NCI-H1930 (cell line): ENCODE measurements at places on chromosomes 6 and 20.

GRCh38 chr6:26571592-26572296 lies 25.0 kb upstream of the ABT1 start:
- peak; percentile 84 for DNase-seq

GRCh38 chr6:168105813-168106632 lies 27.0 kb upstream of the FRMD1 start:
- DNase-seq = no peak

GRCh38 chr6:157283330-157283898 lies 39.9 kb downstream of the TMEM242 start:
- no peak for DNase-seq

- no peak for DNase-seq
These were observed 3.5 kb downstream of the TFAP2A start for GRCh38 chr6:10411131-10411970.

GRCh38 chr6:142408409-142408808 lies 106.6 kb downstream of the ADGRG6 start:
- no peak for DNase-seq

DNA sequence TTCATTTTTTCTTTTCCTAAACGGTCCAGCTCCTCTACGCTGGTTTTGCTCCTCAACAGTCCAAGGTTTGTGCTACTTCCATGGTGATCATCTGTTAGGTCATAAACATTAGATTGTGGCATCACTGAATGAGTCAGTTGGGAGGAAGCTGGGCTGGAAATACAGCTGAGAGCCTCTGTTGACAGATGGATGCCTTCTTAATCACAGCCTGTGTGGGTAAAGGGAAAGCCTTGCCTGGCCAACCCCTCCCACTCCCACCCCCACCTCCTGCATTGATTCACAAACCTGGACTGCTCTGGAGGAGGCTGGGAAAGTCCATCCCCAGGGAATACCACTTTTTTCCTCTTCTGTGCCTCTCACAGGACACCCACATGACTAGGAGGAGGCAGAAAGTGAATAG lies 180.6 kb upstream of the CCN2 start:
- no peak for DNase-seq

DNA sequence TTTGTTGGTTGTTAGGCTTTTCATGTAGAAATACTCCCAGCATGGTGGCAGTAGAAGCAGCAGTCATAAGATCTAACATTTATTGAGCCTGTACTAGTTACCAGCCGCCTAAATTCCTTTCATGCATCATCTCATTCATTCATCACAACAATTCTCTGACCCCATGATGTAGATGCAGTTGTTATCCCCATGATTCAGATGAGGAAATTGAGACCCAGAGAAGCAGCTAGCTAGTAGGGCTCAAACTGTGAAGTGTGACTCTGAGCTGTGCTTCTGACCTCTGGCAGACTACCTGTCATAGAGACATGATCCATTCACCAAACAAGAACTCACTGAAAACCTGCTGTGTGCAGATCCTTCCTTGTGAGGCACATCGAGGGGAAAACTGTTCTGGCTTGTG lies 16.9 kb downstream of the RREB1 start:
- DNase-seq = no peak

- DNase-seq = no peak
These were observed 499.4 kb upstream of the NOX3 start for GRCh38 chr6:155955038-155955437.
